GM10248 (cell line): ENCODE measurements at places on chromosomes 5 and 9.

- no peak for DNase-seq
Measured at GRCh38 chr5:72988769-72989168, 32.9 kb downstream of the FCHO2 start.

- DNase-seq: no peak
Measured at GRCh38 chr5:84816746-84817547, 432.3 kb upstream of the EDIL3 start.

GRCh38 chr5:123181394-123181801, 92.4 kb downstream of the PRDM6 start:
- DNase-seq: no peak

GRCh38 chr5:5335700-5336264, 86.7 kb upstream of the ICE1 start:
- DNase-seq: no peak

DNA sequence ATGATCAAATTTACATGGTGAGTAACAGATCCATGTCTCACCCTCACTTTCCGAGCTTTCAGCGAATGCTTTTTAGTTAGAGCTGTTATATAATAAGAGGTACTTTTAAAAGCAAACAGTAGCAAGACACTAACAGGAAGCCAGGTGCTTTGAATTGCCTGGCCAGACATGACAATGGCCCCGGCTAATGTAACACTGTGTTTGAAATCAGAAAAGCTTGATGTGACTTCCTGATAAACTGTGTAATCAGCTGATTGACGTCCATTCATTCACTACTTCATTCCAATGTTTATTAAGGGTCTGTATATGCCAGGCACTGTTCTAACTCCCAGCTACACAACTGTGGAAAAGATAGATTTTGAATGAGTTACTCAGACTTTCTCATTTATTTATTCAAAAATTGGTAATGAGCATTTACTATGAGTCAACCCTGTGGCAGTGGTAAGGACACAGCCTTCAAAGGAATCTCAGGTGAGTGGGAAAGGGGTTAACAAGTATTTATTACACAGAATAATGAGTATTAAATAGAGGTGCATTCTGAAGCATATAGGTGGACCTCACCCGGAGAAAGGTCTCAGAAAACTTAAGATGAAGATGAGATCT, 26.6 kb downstream of the DPYSL3 start:
- no peak for DNase-seq

DNA sequence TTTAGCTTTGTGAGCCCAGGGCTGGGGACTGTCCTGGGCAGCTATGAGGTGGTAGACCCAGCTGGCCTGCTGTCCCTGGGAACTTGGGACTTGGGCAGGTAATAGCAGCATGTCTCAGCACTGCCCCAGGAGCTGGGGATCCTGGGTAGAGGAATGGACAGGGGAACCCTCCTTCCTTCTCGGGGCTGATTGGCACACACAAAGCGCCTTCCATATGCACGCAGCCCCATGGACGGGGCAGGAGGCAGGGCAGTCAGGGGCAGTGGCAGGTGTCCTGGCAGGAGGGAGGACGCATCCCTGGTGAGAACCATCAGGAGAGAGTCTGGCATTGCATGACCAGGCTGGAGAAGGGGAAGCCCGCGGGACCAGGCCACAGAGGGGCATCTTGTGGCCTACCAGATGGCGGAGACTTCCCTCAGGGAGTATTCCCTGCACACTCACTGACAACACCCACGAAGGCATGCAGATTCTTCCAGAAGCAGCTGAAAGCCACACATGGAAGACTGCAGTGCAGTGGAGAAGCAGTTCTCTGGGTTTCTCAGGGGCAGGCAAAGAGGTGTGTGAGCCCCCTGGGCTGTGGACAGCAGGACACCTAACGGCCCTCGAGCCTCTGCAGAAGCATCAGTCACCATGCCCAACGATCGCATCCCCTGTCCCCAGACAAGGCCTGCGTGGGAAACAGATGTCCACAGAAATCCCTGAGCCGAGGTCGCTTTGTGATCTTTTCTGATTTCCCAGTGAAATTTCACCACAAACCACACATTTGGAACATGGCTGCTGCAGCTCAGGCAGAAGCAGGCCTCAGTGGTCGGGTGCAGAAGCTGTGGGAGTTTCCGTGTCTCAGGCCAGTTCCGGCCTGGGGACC, 7.0 kb upstream of the NKD2 start:
- DNase-seq: no peak

GRCh38 chr9:127224178-127224882, 40.2 kb upstream of the GARNL3 start:
- DNase-seq: peak; percentile 96

GRCh38 chr9:20599195-20599594, 23.1 kb downstream of the MLLT3 start:
- no peak for DNase-seq

GRCh38 chr9:96453625-96454024, 3.7 kb downstream of the HABP4 start:
- DNase-seq: no peak

GRCh38 chr9:90929626-90930025, 128.0 kb downstream of the SYK start:
- no peak for DNase-seq

DNA sequence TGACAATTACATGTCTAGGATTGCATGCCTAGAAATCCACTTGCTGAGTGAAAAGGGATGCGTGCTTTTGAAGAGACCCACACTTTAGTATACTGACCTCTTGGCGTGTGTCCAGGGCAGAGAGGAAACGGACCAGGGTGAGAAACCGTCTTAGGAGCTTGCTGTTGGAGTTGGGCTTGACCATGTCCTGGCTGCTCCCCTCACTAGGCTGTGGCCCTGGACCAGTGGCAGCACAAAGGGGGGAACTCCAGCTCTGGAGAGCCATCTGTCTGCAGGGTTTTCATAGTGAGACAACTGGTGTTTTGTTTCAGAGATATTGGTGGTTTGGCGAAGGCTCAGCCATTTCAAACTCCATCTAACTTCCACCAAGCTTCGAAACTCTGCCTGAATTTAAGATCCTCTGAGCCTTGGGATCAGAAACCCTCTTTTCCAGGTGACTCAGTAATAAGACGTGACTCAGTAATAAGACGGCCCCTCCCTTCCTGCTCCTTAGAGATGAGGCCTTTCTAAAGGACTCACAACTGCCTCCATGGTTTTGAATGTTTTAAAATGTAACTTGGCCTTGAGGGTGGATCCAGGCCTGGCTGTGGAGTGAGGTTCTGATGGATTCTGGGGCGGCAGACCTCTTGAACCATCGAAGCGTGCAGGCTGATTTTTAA, 165.8 kb downstream of the MELK start:
- DNase-seq: no peak

GRCh38 chr5:160496334-160496733, 74.7 kb downstream of the PTTG1 start:
- DNase-seq: no peak

DNA sequence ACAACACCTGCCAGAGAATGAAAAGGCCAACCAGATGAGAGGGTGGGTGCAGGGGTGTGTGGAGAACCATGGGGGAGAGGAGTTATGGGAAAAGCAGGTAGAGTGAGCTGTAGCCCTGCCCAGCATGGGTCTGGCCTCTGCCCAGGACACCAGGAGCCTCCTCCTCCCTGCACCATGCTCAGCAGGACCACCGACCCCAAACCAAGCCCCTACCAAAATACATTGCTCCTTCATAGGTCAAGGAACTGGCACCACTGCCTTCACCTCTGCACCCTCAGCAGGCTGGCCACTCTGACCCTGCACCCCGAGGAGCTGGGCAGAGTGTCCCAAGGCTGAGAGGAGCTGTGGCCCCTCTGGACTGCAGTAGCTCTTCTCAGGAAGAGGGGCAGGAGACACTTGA, 102.0 kb downstream of the NSG2 start:
- DNase-seq: no peak

GRCh38 chr9:114278881-114279570, 43.9 kb upstream of the ORM1 start:
- no peak for DNase-seq

- no peak for DNase-seq
Measured at GRCh38 chr9:76433836-76434235, 25.1 kb upstream of the GCNT1 start.

GRCh38 chr5:59317774-59318205, 575.7 kb downstream of the PDE4D start:
- DNase-seq: no peak

DNA sequence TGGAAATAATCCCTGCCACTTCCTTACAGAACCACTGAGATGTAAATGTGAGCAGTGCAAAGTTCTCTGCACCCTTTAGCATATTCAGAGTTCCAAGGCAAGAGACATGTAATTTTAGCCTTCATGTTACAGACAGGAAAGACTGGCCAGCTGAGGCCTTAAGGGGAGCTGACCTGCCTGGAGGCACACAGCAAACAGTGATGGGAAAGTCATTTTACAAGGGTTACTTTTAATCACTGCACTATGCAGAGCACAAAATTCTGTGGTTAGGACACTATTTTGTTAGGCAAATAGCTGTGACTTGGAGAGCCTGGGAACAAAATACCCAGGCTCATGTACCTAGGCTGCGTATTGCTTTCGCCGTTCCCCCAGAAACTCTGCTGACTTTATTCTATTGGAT, 30.2 kb upstream of the TNIP1 start:
- no peak for DNase-seq

- no peak for DNase-seq
Measured at GRCh38 chr9:110135846-110136245, 72.1 kb downstream of the C9orf152 start.

DNA sequence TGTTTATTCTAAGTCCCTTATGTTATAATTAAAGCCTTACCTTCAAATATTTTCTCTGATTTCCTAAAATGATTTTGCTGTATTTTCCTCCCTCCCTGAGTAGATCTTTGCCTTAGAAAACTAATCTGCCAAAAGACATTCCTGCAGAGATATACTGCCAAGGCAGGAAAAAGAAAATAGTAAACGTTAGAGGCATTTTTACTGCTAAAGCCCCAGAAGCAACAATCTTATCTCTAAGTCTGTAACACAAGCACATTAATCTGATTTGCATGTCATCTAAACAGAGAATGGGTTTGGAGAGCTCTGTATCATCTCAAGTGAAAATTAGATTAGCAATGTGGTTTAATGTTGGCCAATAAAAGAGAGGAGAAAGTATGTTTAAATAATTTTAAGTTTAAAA, 847.7 kb downstream of the MAT2B start:
- no peak for DNase-seq

- no peak for DNase-seq
Measured at GRCh38 chr5:1744393-1745122, 55.1 kb downstream of the MRPL36 start.

DNA sequence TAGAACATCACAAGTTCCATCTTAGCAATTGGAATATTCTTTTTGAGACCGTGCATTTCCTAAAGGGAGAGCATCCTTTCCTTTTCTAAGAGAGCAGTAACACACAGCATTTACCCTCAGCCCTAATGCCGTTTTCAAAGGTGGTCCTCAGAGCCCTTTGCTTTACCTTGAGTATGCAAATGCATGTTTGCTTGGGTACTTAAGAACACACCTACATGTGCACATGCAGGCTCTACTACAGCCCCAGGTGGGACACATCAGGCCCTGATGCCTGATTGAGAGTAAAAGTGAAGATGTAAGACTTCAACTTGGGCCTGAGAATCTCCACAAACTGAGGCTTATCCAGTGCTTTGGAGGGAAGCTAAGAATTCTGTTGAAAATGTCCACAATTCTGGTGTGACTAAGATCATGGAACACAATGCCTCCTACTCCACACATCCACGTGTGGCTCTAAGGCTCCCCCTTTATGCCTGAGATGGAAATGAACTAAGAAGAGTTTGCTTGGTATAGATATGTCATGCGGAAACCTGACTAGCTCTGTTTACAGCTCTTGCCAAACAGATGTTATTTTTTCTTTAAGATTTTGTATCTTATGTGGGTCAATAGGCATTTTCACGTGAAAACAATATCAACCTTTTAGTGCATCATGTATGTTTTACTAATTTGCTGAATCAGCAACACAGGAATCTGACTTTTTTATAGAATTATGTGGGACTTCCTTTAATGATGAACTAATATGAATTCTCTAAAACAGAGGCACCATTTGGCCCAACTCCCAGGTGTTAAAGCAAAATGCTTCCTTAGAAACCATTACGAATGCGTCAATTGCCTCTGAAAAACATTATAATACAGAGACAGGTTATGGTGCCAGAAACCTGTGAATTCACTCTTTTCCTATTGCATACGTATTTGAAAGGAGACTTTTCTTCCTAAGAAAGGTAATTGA, 48.9 kb upstream of the SLC2A8 start:
- peak; percentile 32 for DNase-seq

- DNase-seq: no peak
Measured at GRCh38 chr5:87686975-87687374, 274.2 kb upstream of the CCNH start.

DNA sequence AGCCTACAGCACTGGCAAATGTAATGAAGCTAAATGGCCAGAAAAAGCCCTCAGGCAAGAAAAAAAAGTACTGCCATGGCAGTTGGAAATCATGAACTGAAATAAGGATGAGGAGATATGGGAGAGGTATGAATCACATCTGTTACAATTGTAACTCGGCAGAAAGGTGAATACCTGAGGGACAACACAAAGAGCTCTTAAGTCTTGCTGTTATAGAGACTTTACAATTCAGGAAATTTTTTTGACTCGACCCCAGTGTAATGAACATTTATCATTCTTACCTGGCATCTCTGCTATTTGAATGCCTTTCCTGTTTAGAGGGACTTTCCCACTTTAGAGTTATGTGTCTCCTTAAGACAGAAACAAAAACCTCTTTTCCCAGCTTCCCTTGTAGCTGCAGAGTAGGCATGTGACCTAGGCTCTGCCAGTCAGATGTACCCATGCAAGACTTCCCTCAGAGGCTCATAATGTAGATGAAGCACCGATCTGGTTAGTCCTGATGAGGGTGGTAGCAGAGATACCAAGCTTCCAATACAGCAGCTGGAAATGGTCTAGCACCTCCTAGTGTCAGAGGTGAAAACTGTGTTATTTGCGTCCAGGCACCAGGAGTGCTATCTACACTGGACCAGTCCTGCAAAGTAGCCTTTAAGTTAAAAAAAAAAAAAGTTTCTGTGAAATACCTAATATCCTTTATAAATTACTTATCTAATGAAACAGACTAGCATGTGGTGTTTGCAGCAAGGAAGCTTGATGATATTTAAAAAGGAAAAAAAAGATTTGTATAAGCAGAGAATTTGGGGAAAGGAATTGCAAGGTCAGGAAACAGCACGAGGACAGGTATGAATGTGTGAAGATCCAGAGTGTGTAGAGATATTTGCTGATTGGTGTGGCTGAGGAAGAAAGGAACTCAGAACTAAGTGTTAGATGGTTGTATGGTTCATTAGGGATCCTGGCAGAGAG, 146.9 kb upstream of the SLC1A3 start:
- no peak for DNase-seq

DNA sequence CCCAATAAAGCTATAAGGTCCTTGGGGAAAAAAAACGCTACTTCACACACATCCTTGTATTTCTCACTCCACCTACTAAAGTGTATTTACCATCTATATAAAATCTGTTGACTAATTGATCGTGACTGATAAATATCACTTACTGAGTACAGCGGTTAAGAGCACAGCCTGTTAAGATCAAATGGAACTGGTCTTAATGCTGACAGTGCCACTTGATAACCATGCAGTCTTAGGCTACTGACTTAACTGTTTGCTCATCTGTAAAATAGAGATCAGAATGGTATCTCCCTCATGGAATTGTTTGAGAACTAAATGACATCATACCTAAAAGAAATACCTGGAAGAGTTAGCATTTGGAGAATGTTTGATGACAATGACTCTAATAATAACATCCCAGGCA, 67.5 kb downstream of the ZFAND5 start:
- no peak for DNase-seq

- no peak for DNase-seq
Measured at GRCh38 chr9:130471411-130472183, 26.8 kb downstream of the ASS1 start.

- no peak for DNase-seq
Measured at GRCh38 chr5:129063483-129064113, 31.0 kb upstream of the ISOC1 start.

- no peak for DNase-seq
Measured at GRCh38 chr9:3850098-3850497, 324.3 kb upstream of the RFX3 start.
